Stimulated activated CD4-positive, alpha-beta T cell treated with anti-CD3 and anti-CD28 coated beads, Interleukin-15, amount 100 ng/mL, for 1 hour (primary cell): ENCODE measurements at places on chromosomes 11 and 22.

- no peak for DNase-seq
Observed at GRCh38 chr22:37904572-37905533, 1.2 kb upstream of the MICALL1 start.

DNA sequence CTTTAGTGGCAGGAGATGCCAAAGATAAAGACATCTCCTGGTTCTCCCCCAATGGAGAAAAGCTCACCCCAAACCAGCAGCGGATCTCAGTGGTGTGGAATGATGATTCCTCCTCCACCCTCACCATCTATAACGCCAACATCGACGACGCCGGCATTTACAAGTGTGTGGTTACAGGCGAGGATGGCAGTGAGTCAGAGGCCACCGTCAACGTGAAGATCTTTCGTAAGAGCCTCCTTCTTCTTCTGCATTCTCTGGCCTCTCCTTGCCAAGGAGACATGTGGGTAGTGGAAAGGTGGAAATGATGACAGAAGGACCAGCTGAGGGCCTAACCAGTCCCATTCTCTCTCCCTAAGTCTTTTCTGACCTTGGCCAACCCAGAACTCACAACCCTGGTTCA is 110.1 kb upstream of the TTC12 start:
- no peak for DNase-seq

DNA sequence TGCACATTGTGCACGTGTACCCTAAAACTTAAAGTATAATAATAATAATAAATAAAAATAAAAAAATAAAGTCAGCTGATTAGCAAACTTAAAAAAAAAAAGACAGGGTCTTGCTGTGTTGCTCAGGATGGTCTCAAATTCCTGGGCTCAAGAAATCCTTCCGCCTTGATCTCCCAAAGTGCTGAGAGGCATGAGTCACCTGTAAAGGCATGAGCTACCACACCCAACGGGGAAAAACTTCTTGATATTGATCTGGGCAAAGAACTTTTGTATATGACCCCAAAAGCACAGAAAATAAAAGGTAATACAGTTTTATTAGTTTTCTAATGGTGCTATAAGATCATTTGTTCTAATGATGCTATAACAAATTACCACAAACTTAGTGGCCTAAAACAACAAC is 46.1 kb downstream of the ENTHD1 start:
- DNase-seq: no peak

GRCh38 chr11:45076761-45077160 is 69.7 kb upstream of the PRDM11 start:
- DNase-seq: no peak

GRCh38 chr11:47408598-47409439 is 429 bp downstream of the SLC39A13 start:
- no peak for DNase-seq

DNA sequence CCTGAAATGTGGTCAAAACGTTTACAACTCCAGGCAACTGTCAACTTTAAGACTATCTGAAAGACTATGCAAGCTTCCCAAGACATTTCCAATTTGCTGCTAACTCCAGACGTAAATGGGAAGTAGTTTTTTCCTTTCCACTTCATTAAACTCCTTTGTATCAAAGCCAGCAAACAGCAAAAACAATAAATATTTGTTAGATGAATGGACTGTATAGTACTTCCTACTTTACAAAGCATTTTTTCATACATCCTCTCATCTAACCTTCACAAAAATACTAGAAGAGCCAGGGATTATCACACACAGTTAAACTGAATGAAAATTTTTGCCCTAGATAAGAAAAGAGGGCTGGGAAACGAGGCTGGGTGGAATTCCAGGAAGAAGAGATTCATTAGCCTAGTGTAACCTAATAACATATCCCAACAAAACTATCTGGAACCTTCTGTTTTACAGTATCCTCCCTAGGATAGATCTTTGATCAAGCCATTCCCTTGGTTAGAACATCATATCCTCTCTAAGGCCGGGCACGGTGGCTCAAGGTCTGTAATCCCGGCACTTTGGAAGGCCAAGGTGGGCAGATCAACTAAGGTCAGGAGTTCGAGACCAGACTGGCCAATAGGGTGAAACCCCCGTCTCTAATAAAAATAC is 10.4 kb downstream of the NUP98 start:
- DNase-seq: no peak

- no peak for DNase-seq
Observed at GRCh38 chr22:35160268-35160667, 94.3 kb downstream of the ISX start.

GRCh38 chr11:79472819-79473529 is 32.1 kb upstream of the TENM4 start:
- DNase-seq: no peak
